ENCODE measurements at places on chromosomes 2 and 18.

- no peak for DNase-seq
Observed at GRCh38 chr18:23077493-23078256, 57.6 kb upstream of the CABLES1 start.

- no peak for DNase-seq
Observed at GRCh38 chr2:3787768-3788167, 84.4 kb downstream of the DCDC2C start.

- DNase-seq, result no peak
Observed at GRCh38 chr2:70496819-70497218, 56.8 kb downstream of the TGFA start.

- DNase-seq, result peak; percentile 39
Observed at GRCh38 chr2:191740016-191740419, 62.1 kb downstream of the NABP1 start.

- DNase-seq, result no peak
Observed at GRCh38 chr2:11824901-11825828, 78.7 kb downstream of the LPIN1 start.

DNA sequence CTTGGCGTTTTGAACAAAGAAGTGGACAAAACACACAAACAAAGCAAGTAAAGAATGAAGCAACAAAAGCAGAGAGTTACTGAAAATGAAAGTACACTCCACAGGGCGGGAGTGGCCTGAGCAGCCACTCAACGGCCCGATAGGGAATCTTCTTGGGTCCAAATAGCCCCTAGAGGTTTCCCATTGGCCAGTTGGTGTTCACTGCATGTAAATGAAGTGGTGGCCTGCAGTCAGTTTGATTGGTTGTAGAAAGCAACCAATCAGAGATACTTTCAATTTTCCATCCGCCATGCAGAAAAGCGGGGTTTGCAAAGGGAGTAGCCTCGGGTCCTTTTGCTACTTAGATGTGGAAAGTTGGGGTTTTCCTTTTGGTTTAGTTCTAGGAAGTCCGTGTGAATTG lies 31.6 kb downstream of the CYBRD1 start:
- no peak for DNase-seq

GRCh38 chr18:8812631-8813030 lies 107.3 kb downstream of the MTCL1 start:
- DNase-seq, result no peak

DNA sequence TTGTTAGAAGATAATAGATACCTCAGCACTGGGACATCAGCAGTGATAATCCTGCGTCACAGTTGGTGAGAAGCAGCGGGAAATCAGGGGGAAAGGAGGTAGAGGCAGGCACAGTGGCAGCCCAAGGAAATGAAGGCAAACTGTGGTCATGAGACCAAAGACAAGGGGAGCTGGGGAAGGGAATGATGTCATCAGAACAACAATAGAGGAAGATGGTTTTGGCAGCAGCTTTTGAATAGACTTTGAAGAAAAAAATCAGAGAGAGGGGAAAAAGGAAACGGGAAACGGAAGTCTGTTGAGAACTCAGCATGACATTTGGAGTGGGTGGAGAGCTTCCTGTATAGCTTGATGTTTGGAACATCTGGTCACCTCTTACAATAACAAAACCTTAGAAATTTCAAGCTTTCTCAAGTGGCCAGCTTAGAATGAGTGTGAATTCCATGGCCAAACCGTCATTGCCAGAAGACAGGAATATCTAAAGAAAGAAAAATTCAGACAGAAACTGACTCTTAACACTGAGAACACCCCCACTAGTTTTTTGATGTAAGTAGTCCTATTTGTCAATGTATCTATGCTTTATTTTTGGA lies 18.4 kb upstream of the YES1 start:
- peak; percentile 10 for DNase-seq

DNA sequence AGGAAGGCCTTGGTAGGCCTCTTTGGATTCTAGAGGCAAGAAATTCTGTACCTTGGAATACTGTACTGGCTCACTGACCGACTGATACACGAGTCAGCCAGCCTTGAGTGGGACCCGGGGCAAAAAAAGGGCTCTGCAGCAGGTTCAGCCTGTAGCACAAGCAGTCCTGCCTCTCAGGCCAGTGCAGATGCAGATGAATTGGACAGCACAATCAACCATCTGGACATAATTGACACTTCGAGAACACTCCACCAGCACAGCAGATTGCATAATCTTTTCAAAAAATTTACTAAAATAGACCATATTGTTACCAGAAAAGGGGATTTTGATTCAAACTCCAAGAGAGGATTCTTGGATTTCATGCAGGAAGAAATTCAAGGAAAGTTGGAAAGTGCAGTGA lies 241.6 kb downstream of the RPIA start:
- no peak for DNase-seq

GRCh38 chr2:65073879-65074565 lies 17.8 kb downstream of the CEP68 start:
- DNase-seq, result no peak

GRCh38 chr2:64640153-64641044 lies 13.3 kb downstream of the SERTAD2 start:
- DNase-seq, result no peak

DNA sequence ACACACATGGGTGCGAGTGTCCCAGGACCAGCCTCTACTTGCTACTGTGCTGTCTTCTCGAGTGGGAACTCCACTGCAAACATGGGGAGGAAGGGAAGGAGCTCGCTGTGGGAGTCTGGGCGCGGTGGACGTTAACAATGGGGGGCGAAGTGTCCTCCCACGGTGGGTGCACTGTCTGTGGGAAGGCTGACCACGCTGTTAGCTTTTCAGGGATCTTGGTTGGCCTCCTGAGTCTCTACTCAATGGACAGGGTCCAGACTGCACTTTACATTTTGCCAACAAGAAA lies 146.7 kb downstream of the MBP start:
- no peak for DNase-seq

DNA sequence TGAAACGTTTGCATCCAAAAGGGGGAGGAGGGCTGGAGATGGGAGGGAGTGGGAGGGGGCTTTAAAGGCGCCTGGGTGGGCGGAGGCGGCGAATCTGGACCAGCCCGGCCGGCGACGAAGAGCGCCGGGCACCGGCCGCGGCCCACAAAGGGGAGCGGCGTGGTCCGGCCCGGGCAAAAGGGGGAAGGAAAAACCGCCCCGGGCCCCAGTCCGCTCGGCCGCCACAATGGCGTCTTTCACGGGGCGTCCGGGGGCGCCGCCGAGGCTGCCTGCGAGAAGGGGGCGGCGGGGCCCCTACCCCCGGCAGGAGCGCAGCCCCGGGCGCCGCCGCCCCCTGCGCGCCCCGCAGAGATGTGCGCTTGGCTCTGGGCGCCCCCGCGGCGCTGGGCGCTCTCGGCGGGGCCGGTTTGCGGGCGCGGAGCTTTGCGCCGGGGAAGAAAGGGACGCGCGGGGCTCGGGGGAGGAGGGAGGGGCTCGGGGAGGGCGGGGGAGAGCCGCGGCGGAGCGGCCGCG lies 108.1 kb upstream of the KCTD1 start:
- no peak for DNase-seq

GRCh38 chr18:31686572-31686971 lies 2.2 kb upstream of the B4GALT6 start:
- DNase-seq, result no peak

- DNase-seq, result no peak
Observed at GRCh38 chr18:45860492-45860891, 35.0 kb downstream of the SIGLEC15 start.

DNA sequence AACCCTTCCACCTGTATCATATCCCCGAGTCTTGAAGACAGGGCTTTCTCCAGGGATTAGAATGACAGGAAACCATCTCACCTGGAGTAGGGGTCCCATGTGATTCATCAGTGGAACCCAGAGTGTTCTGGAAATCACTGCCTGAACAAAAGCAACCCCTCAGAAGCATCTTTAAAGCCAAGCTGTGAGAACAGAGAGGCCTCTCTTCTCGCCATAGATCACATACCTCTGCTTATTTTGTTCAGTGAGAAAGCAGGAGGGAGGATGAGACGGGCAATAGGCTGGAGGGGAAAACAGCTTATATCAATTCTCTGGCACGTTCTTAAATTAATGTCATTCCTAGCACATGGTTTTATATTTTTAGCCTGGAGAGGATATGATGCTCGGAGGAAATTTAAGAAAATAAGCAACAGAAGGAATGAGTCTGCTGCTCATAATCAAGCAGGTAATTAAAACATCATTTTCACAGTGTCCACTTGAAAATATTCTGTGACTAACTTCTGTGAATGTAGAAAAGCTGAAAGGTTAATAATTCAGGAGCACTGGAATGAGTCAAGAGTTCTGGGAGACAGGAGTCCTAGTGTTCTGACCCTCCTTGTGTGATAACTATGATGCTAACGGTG lies 213.6 kb upstream of the SP5 start:
- DNase-seq, result no peak

- DNase-seq, result no peak
Observed at GRCh38 chr2:85797921-85798320, 44.1 kb downstream of the ATOH8 start.

GRCh38 chr2:85584857-85585780 lies 888 bp downstream of the VAMP5 start:
- DNase-seq, result no peak

- DNase-seq, result no peak
Observed at GRCh38 chr2:176293334-176293733, 24.1 kb downstream of the MTX2 start.

GRCh38 chr2:30456106-30456505 lies 9.1 kb downstream of the LCLAT1 start:
- no peak for DNase-seq

GRCh38 chr2:46715541-46715940 lies 200.1 kb downstream of the MCFD2 start:
- DNase-seq, result no peak

- DNase-seq, result peak; percentile 78
Observed at GRCh38 chr18:77063260-77063659, 69.3 kb downstream of the MBP start.

DNA sequence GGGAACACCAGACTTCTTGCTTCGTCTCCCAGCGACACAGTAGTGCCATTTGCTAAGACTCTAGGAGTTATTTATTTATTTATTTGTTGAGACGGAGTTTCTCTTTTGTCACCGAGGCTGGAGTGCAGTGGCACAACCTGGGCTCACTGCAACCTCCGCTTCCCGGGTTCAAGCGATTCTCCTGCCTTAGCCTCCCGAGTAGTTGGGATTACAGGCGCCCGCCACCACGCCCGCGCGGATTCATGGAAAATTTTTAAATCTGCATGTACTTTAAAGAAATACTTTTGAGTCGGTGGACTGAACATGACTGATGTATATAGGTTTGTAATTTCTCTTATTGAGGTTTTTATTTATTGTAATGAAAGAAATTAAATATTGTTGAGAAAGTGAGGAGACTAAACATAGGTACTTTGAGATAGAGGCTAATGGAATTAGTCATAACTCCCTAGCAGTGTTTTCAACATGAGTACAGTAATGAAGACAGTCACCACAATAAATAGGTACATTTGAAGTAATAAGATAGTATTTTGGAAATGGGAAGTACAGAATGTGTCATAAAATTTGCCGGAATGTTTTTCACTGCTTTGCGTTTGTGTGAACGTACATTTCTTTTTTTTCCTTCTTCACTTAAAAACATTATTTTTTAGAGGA lies 983 bp downstream of the MTX2 start:
- no peak for DNase-seq

GRCh38 chr2:17626986-17627385 lies 86.5 kb downstream of the VSNL1 start:
- no peak for DNase-seq

DNA sequence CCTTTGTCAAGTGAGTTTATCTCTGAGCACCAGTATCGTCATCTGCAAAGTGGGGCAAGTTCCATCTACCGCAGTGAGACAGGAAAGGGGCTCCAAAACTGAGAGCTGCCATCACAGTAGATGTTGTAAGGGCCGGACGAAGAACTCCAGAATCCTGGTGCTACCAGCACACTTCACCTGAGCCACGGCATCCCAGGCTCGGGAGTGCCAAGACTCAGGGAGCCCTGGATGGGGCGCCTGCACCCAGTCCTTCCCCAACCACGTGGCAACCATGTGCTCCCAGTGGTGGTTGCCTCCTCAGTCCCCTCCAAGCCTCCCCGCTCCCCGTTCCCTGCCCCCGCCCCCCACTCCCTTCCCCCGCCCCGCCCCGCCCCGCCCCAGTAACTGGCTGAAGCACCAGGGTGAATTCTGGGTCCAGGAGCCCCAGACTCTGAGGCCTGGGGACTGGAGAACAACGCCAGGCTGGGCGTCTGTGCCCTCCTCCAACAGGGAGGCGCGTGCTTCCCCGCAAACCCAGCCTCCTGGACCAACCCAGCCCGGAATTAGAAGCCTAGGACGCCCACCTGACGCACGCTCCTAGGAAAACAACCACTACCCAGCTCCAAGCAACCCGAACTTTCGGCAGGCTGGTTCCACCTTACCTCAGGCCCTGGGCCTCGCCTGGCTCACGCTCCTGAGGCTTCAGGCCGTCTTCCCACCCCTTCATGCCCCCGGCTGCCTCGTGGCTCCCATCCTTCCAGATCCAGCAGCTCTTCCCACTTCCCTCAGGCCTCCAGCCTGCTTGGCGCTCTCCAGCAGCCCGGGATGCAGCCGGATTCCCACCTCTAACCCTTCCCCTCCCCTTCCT lies 67.6 kb downstream of the LAMA3 start:
- DNase-seq, result no peak

GRCh38 chr2:105136394-105136793 lies 98.5 kb downstream of the MRPS9 start:
- no peak for DNase-seq

DNA sequence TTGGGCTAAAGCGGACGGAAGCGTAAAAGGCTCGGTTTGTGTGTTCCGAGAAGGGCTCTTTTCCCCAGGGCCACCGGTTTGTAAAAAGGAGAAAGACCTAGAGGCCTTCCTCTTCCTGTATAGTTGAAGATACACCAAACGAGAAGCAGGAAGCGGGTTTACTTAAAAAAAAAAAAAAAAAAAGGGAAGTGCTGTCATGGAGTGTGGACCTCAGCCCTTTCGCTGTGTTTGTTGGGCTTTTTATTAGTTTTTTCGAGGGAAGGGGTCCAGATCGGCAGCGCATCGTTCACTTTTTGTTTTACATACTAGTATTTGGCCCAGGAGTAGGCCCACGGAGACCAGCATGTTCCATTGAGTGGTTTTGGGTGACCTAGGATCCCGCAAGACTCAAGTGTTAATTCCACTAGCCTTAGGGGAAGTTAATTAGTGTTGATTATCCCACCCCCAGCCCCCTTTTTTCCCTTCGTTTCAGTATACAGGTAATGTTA lies 676 bp downstream of the ACTR2 start:
- peak; percentile 41 for DNase-seq

GRCh38 chr18:7609617-7610016 lies 42.5 kb downstream of the PTPRM start:
- DNase-seq, result no peak

GRCh38 chr2:201273330-201273983 lies 13.1 kb downstream of the CASP8 start:
- no peak for DNase-seq

- no peak for DNase-seq
Observed at GRCh38 chr18:30915336-30915988, 127.1 kb downstream of the DSC3 start.

DNA sequence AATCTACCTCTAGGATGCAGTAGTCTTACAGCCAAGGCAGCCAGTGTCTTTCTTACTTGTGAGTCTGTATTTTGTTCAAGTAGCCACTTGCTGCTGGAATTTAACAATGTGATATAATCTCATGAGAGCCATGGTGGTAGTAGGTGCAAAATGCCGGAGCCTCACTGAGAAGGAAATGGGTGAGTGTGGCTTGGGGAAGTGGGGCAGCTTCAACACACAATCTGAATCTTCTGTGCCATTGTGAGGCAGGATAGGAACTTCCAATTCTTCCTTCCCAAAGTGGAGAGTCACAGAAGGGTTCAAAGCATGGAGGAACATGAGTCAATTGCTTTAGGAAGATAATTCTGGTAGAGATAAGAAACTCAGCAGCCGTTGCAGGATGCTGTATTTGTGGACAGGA lies 158.7 kb upstream of the APCDD1 start:
- no peak for DNase-seq

- DNase-seq, result no peak
Observed at GRCh38 chr2:204280262-204280668, 265.0 kb upstream of the PARD3B start.
